Hepatocyte (in vitro differentiated cells): ENCODE measurements at places on chromosomes 7 and 10. TPM values are rescaled to one million over a fixed set of nuclear protein-coding genes. Genes with fewer than 3 reads are reported as not detected.

Gene BRAF
- 38.5 and 42.0 TPM in 2 replicates for total RNA-seq

Gene PRSS37
- not detected in 2 replicates for total RNA-seq

Gene SEMA3D
- 44.9 and 49.8 TPM in 2 replicates for total RNA-seq

Gene ASAH2B
- total RNA-seq: 4.3 and 5.8 TPM in 2 replicates

Gene OR6V1
- total RNA-seq: not detected in 2 replicates

Gene ZNF804B
- total RNA-seq: 0.08 TPM in 1 of 2 replicates, not detected in the other

Gene PCDH15
- 0.88 and 1.1 TPM in 2 replicates for total RNA-seq

Gene HOXA7
- total RNA-seq: 0.32 and 0.83 TPM in 2 replicates

Gene GARIN1A
- total RNA-seq: 0.40 and 0.67 TPM in 2 replicates

Gene MOGAT3
- total RNA-seq: 6.3 and 8.4 TPM in 2 replicates

Gene TYW1B
- total RNA-seq: 1.9 TPM in 2 replicates

Gene SEMA3E
- total RNA-seq: 9.7 and 14.0 TPM in 2 replicates

Gene NKX1-2
- 2.0 and 5.2 TPM in 2 replicates for total RNA-seq

Gene MYOF
- total RNA-seq: 41.8 and 47.9 TPM in 2 replicates

Gene CPN1
- 2.8 and 3.8 TPM in 2 replicates for total RNA-seq

Gene TMEM139
- 19.8 and 21.0 TPM in 2 replicates for total RNA-seq

Gene CYP3A7
- 770 and 803 TPM in 2 replicates for total RNA-seq

Gene CYP2C18
- 18.5 and 19.5 TPM in 2 replicates for total RNA-seq

Gene SPDYE6
- not detected in 2 replicates for total RNA-seq

Gene TET1
- total RNA-seq: 10.4 and 13.6 TPM in 2 replicates

Gene KCND2
- 2.6 and 3.6 TPM in 2 replicates for total RNA-seq

Gene TFPI2
- 41.5 and 66.2 TPM in 2 replicates for total RNA-seq

Gene ZNF394
- 19.4 and 23.8 TPM in 2 replicates for total RNA-seq

Gene OR13A1
- 0.37 TPM in 1 of 2 replicates, not detected in the other for total RNA-seq

Gene TACR2
- 0.07 TPM in 1 of 2 replicates, not detected in the other for total RNA-seq

Gene CALCR
- 0.07 and 0.12 TPM in 2 replicates for total RNA-seq

Gene PHKG1
- not detected in 2 replicates for total RNA-seq

Gene EVX1
- total RNA-seq: 1.1 and 1.6 TPM in 2 replicates

Gene OR2A5
- 0.44 and 0.77 TPM in 2 replicates for total RNA-seq

Gene HIBADH
- 64.9 and 65.5 TPM in 2 replicates for total RNA-seq

Gene SERPINE1
- 81.8 and 98.2 TPM in 2 replicates for total RNA-seq

Gene HOXA10
- 9.9 and 15.1 TPM in 2 replicates for total RNA-seq

Gene WNT2
- total RNA-seq: 16.3 and 17.6 TPM in 2 replicates

Gene CALHM1
- not detected in 2 replicates for total RNA-seq

Gene UPP1
- 12.7 and 14.6 TPM in 2 replicates for total RNA-seq

Gene ASB15
- total RNA-seq: not detected in 2 replicates
